ENCODE measurements at places on chromosomes 3 and 15.

DNA sequence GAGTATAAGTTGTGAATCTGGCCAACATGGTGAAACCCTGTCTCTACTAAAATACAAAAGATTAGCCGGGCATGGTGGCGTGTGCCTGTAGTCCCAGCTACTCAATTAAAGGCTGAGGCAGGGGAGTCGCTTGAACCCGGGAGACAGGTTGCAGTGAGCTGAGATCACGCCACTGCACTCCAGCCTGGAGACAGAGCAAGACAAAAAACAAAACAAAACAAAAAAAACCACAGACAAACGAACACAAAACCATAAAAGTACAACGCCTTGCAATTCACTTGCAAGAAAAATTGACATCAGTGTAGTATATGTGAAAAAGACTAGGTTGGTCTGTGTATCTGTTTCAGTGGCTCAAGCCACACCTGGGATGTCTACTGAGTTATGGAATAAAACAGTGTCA, 29.9 kb upstream of the CCDC80 start:
- no peak for DNase-seq

DNA sequence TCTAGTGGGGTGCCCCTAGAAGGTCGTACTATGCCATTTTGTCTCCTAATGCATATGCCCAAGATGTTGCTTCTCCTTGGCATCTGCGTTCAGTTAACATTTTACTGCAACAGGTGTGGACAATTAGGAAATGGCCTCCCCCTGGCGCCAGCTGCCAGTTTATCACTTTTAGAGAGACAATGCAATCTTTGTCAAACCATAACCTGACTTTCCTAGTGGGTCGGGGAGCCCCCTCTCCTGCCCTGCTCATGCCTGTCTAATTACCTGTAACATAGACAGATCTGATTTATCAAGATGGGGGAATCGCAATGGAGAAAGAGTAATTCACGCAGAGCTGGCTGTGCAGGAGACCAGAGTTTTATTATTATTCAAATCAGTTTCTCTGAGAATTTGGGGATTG, 353.7 kb upstream of the SGO1 start:
- DNase-seq: no peak

- DNase-seq: no peak
Measured at GRCh38 chr3:107965136-107965655, 125.6 kb downstream of the CD47 start.

- DNase-seq: no peak
Measured at GRCh38 chr3:25103391-25103790, 324.7 kb upstream of the RARB start.

DNA sequence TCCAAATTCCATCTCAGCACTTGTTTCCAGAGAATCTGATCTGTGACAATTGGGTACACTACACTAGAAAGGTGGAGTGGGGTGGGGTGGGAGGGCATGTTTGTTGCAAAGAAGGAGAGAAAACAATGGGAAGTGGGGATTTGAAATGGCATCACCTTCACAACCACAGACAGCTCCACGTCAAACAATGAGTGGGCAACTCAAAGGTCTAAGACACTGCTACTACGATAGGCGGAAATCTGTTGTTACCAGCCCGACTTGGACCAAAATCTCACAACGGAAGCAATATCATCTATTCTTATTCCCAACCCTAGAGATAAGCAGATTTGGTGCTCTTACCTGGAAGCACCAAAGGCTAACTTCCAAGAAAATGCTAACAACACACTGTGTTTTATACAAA, 3.3 kb downstream of the CYP19A1 start:
- no peak for DNase-seq

DNA sequence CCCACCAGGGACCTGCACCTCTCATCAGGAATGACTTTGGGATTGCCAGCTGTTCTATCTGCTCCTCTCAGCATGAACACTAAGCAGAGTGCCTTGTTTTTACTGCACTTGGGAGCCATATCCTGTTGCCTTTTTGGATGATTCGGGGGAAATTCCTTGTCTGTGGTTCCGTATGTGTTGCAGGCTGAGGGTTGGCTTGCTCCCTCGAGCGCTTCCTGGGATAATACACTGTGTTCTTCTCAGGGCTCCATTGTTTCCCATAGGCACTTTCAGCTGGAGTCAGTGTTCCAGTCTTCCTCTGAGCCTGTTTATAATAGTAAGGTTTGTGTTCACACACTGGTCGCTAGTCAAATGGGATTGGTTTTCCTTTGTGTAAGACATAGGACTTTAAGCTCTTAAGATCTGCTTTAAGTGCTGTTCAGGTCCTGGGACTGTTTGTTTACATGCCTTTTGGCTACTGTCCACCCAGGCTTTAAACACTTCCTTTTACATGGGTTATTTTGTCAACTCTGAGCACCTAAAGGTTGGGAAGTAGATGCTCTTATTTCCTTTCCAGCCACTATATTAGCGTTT, 23.4 kb downstream of the BOC start:
- no peak for DNase-seq

- DNase-seq: no peak
Measured at GRCh38 chr3:57967590-57967989, 40.6 kb upstream of the FLNB start.
